Small intestine (tissue), 16 donors: ENCODE measurements at places on chromosomes 5 and 9. TPM values are rescaled to one million over a fixed set of nuclear protein-coding genes. Genes with fewer than 3 reads are reported as not detected.
A peak's percentile ranks its signal among the peaks of the same experiment; 100 is the strongest.

GRCh38 chr5:111668477-111669414, 88.2 kb downstream of the NREP start:
- peaks cover 3% of the 10 kb centered on the region for H3K27me3 ChIP-seq
- no peak overlapping the region for H3K27ac ChIP-seq
- no peak for DNase-seq
- no peak overlapping the region for H3K4me3 ChIP-seq
- H3K36me3 ChIP-seq, result no peaks in the 10 kb centered on the region

Gene ITK
- 1.0 TPM for polyA plus RNA-seq

DNA sequence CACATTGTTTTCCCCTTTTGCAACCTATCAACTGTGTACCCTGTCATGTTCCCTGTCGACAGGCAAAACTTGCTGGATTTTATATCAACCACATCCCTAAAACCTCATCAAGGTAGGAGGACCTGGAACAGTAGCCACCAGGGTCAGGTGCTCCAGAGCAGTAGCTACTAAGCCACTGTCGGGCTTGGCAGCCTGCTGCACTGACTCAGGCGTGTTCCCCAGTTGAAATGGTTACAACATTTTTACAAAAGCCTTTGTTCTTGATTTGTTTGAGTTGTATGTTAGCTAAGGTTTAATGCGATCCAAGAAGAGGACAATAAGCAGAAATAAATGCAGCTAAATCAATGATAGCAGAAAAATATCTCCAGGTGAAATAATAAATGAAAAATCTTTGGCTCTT, 407.4 kb upstream of the TLE4 start:
- no peak for DNase-seq
- H3K4me3 ChIP-seq, result no peak overlapping the region
- H3K36me3 ChIP-seq, result no peaks in the 10 kb centered on the region
- H3K4me1 ChIP-seq, result no peaks in the 10 kb centered on the region
- no peak overlapping the region for H3K27ac ChIP-seq
- no peaks in the 10 kb centered on the region for H3K27me3 ChIP-seq

DNA sequence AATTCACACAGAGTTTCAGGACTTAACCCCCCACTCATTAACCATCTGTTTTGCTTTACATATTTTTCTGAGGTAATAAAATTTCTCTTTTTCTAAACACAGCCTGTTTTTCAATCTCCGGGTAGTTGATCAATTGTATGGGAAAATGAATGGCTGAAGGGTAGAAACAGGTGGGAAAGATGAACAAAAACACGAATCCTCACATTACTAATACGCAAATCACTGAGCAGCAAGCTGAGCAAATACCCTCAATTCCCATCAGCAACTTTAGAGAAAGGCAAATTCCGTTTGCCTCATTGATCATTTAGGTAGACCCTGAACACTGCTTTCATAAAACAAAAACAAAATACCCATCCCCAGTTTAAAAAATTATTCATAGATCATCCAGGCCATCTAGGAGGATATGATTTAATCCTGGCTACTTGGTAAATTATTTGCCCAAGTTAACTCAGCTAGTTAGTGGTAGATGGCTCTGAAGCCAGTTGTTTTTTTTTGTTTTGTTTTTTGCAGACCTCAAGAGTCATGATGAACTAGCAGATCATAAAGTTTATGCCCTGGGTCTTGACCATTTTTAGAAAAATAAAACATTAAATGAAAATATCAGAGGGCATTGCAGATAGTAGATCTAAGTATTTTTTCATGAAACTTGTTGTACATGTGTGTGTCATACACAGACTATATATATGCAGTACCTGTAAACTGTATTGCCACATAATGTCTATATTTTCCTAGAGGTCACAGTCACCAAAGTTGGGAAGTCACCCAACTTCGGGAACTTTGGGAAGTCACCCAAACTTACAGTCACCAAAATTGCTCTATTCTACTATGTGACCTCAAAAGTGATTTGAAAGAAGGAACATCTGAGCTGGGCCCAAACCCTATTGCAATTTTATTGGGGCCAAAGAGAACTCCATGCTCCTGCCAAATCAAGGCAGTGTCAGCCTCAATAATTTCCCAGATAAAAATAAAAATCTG, 1.6 kb upstream of the CD274 start:
- no peak for DNase-seq
- no peaks in the 10 kb centered on the region for H3K36me3 ChIP-seq
- H3K27ac ChIP-seq, result no peak overlapping the region
- no peaks in the 10 kb centered on the region for H3K4me1 ChIP-seq
- no peak overlapping the region for H3K4me3 ChIP-seq

Gene BICD2
- 0.67 TPM for polyA plus RNA-seq

- no peak overlapping the region for H3K4me3 ChIP-seq
- H3K4me1 ChIP-seq, result peaks cover 5% of the 10 kb centered on the region
- DNase-seq, result no peak
- no peak overlapping the region for H3K27ac ChIP-seq
These were observed 53.4 kb downstream of the GNAQ start for GRCh38 chr9:77978086-77978781.

Gene GZMA
- 8.6 TPM for polyA plus RNA-seq

GRCh38 chr9:116238225-116238624, 84.6 kb downstream of the PAPPA start:
- H3K27ac ChIP-seq, result no peak overlapping the region
- H3K4me3 ChIP-seq, result no peak overlapping the region
- no peaks in the 10 kb centered on the region for H3K27me3 ChIP-seq
- no peak for DNase-seq
- H3K4me1 ChIP-seq, result no peaks in the 10 kb centered on the region

DNA sequence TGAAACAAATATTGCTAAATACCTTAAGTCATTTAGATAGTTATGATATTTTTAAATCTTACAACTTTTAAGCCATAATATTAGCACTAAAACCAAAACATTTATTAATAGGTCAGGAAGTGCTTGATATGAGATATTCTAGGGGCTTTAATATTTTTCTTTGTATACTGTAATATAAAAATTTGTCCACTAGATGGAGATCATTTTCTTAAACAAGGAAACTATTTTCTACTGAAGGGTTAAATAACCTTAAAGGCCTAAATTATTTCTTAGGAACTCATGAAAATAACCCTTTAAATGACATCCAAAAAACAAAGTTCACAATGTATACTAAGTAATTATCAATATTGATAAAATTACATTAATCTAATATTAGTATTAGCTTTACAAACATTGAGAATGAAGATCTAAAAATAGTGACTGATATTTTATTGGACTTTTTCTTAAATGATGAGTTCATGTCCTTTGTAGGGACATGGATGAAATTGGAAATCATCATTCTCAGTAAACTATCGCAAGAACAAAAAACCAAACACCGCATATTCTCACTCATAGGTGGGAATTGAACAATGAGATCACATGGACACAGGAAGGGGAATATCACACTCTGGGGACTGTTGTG, 635.7 kb downstream of the RAB3C start:
- no peaks in the 10 kb centered on the region for H3K4me1 ChIP-seq
- DNase-seq, result no peak
- no peak overlapping the region for H3K4me3 ChIP-seq
- no peaks in the 10 kb centered on the region for H3K27me3 ChIP-seq

Gene TMEM171
- 5.1 TPM for polyA plus RNA-seq

Gene CDC20B
- polyA plus RNA-seq, result 0.04 TPM

Gene SLC46A2
- polyA plus RNA-seq, result 0.03 TPM

Gene GMCL2
- not detected for polyA plus RNA-seq

GRCh38 chr9:126299706-126300276, 26.8 kb upstream of the MVB12B start:
- H3K27me3 ChIP-seq, result no peaks in the 10 kb centered on the region
- DNase-seq, result peak; percentile 32
- H3K27ac ChIP-seq, result no peak overlapping the region
- H3K4me3 ChIP-seq, result no peak overlapping the region
- H3K36me3 ChIP-seq, result no peaks in the 10 kb centered on the region

DNA sequence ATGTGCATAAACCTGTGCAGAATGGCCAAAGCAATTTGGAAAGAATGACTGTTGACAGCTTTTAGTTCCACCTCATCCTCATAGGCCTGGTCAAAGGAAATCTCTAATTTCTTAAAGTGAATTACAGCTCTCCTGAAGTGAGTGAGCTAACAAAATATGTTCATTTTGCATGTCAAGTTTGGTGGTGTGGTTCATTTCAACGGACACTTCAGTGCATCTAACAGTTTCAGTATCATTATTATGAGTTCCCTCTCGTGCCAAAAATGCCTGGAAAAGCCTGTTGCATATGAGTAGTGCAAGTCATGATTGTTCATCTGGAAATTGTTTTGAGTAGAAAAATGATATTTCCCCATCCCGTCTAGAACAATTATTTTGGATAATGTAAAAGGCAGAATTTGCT, 53.2 kb upstream of the HMHB1 start:
- no peak for DNase-seq
- H3K4me3 ChIP-seq, result no peak overlapping the region
- peaks cover 3% of the 10 kb centered on the region for H3K27me3 ChIP-seq
- no peak overlapping the region for H3K27ac ChIP-seq
- no peaks in the 10 kb centered on the region for H3K36me3 ChIP-seq

- no peak for DNase-seq
- no peak overlapping the region for H3K27ac ChIP-seq
- H3K4me3 ChIP-seq, result no peak overlapping the region
- no peaks in the 10 kb centered on the region for H3K36me3 ChIP-seq
- peaks cover 5% of the 10 kb centered on the region for H3K27me3 ChIP-seq
These were observed 6.6 kb upstream of the RNF20 start for GRCh38 chr9:101527066-101527465.

- H3K4me1 ChIP-seq, result no peaks in the 10 kb centered on the region
- no peaks in the 10 kb centered on the region for H3K36me3 ChIP-seq
- no peaks in the 10 kb centered on the region for H3K27me3 ChIP-seq
- no peak for DNase-seq
- no peak overlapping the region for H3K4me3 ChIP-seq
These were observed 89.6 kb downstream of the EFNA5 start for GRCh38 chr5:107580889-107581820.

Gene TMEM252
- polyA plus RNA-seq, result 0.10 TPM

- no peak for DNase-seq
- no peaks in the 10 kb centered on the region for H3K4me1 ChIP-seq
- H3K27ac ChIP-seq, result no peak overlapping the region
- H3K27me3 ChIP-seq, result peaks cover 76% of the 10 kb centered on the region
- no peaks in the 10 kb centered on the region for H3K36me3 ChIP-seq
These were observed 3.6 kb downstream of the NKX2-5 start for GRCh38 chr5:173231381-173231766.

Gene CTXN3
- not detected for polyA plus RNA-seq

Gene CORO2A
- 45.3 TPM for polyA plus RNA-seq

DNA sequence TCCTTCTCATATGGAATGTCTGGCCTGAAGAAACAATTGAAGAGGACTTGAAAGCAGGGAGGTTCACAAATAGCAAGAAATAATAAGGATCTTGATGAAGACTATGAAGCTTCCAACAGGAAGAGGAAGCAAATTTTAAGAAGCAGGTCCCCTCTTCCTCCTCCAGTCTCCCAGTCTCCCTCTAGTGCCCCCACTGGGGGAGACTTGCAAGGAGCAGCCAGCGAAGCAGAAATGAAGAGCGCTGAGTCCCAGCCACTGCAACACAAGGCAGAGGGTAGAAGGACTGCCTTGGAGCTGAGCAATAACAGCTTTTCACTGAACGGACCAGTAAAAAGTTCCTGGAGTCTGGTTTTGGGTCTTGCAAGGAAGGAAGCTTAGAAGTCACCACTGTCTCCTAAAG, 32.6 kb upstream of the ACO1 start:
- no peak overlapping the region for H3K27ac ChIP-seq

DNA sequence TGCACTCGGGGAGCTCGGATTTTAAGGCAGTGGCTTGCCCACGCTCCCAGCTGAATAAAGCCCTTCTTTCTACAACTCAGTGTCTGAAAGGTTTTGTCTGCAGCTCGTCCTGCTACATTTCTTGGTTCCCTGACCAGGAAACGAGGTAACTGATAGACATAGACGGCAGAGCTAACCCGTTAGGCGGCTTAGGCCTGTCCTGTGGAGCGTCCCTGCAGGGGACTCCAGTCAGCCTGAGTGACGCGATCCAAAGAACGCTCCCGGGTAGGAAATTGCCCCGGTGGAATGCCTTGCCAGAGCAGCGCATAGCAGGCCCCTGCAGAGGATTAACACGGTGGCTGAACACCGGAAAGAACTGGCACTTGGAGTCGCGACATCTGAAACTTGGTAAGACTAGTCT, 1.8 kb upstream of the SELENOP start:
- DNase-seq, result no peak
- no peak overlapping the region for H3K4me3 ChIP-seq
- H3K36me3 ChIP-seq, result no peaks in the 10 kb centered on the region

Gene CCL21
- 286 TPM for polyA plus RNA-seq

Gene DHFR
- 13.5 TPM for polyA plus RNA-seq

DNA sequence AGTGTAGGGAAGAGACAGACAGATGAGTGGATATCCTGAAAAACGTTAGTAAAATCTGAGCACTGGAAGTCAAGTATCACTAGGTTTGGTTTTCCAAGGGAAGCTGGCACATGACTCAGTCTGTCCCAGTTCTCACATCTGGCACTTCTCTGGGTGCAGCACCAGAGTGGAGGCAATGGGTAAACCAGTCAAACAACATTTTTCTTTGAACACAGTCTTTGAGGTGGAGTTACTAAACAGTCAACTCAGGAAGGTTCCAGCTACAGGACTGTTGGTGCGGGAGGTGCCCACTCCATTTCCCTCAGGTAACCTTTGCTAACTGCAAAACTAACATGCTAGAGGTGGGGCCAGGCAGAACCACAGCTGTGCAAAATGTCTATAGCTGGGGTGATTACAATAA, 301.4 kb upstream of the RFX3 start:
- H3K36me3 ChIP-seq, result no peaks in the 10 kb centered on the region
- H3K4me3 ChIP-seq, result no peak overlapping the region
- no peak for DNase-seq
- no peaks in the 10 kb centered on the region for H3K4me1 ChIP-seq
- H3K27ac ChIP-seq, result no peak overlapping the region

DNA sequence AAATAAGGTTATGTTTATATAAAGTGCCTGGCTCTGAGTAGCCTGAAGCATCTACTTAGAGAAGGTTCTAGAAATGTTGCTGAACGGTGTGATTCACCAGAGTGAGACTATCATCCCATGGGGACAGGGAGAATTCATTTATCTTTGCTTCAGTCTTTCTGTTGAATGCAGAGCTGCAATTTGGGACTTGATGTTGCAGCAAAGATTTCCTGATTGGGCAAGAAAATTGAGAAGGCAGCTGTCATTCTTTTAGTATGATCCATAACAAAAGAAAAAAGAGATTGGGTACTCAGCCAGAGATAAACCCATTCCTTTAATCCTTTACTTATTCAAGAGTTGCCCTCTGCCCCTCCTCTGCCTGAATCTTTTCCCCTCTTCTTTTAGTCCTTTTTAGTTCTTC, 456.3 kb upstream of the WWC1 start:
- no peaks in the 10 kb centered on the region for H3K36me3 ChIP-seq
- no peak overlapping the region for H3K4me3 ChIP-seq
- H3K4me1 ChIP-seq, result no peaks in the 10 kb centered on the region
- no peak overlapping the region for H3K27ac ChIP-seq

Gene ROPN1L
- polyA plus RNA-seq, result not detected

DNA sequence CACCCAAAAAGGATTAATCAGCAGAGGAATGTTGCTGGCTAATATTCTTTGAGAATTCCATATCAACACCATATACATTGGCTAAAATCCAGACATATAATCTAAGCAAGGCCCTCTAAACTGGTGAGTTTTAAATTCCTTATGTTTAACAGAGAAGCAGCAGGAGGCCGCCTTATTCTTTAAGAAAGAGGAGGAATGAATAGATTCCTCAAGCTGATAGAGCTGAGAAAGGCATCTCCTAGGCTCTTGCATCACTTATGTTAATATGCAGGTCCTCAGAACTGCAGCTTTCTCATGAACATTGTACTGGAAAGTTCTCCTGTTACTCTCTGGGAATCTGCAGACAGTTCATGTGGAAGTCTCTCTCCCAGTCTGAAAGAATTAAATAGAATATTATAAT, 20.1 kb upstream of the SMARCA2 start:
- DNase-seq, result no peak
- H3K4me1 ChIP-seq, result no peaks in the 10 kb centered on the region
- no peaks in the 10 kb centered on the region for H3K27me3 ChIP-seq
- no peak overlapping the region for H3K27ac ChIP-seq

Gene KIF4B
- not detected for polyA plus RNA-seq
